ENCODE measurements at places on chromosomes 7 and 10.
A peak's percentile ranks its signal among the peaks of the same experiment; 100 is the strongest.

GRCh38 chr7:20310963-20311742 lies 19.5 kb upstream of the ITGB8 start:
- DNase-seq, result no peak

- no peak for DNase-seq
Observed at GRCh38 chr10:43343126-43343525, 28.3 kb upstream of the FXYD4 start.

DNA sequence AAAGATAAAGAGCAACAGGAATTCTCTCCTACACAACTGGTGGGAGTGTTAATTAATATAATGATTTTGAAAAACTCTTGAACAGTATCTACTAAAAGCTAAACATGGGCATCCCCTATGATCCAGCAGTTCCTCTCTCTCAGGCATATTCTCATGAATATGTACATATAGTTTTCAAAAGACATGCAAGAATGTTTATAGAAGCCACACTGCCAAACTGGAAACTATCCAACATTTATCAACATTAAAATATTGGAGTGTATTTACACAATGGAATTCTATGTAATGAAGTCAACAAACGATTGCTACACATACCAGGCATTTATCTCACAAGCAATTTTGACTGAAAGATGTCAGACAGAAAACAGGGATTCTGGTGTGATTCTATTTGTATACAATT lies 404.5 kb upstream of the ANKRD30A start:
- no peak for DNase-seq

DNA sequence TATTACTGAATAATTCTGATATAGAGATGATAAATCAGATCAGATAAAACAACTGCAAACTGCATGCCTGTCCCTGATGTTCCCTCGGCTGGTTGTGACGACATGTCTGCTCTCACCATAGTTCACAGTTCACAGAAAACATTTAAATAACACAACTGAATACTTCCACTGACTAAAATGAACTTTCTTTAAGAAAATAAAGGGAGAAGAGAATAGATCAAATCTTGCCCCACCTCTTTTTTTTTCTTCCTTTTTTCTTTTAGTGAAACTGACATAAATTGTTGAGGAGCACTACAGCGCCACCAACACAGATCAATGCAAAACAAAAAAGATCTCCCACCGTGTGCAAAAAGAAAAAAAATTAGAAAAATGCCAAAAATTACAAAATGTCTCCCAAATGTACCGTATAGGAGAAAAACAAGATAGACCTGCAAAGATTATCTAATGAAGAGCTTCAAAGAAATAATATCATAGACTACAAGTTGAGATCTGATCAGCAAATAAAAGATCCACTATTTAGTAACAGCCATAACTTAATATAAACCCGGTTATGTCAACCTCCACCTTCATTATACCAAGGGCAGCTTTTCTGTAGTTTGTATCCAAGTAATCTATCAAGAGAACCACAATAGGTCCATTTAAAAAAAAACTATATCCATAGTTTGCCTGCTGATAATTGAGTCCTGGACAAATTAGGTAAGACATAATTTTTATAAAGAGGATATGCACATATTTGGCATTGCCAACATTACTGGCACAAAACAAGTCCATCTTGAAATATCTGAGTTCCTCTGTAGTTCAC lies 30.7 kb upstream of the EPC1 start:
- peak; percentile 26 for DNase-seq

- no peak for DNase-seq
Observed at GRCh38 chr10:96608262-96608661, 21.4 kb upstream of the TM9SF3 start.

GRCh38 chr7:90092506-90092905 lies 61.8 kb upstream of the STEAP1 start:
- DNase-seq, result no peak

- DNase-seq, result no peak
Observed at GRCh38 chr7:31934551-31934950, 135.7 kb downstream of the PDE1C start.

DNA sequence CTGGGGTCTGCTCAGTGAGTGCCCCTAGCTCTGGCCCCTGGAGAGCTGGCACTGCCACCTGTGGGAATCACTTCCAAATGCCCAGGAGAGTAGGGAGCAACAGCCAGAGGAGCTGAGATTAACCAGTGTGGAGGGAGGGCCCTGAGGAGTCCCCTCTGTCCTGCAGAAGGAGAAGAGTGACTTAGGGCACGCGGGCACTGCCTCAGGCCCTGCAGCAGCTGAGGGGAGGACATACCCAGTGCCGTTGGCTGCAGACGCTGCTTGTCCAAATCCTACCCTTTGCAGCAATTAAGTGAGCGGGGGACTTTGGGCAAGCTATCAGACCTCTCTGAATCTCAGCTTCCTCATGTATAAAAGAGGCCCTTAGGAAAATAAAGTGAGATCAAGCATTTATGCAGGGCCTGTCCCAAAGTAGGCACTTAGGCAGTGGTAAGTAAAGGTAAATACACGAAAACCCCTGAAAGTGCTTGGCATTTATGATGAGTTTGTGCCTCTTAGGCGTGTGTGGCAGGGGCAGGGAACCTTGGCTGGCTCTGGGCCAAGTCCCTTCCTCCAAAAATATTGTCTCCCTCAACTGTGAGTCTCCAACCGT lies 16.9 kb downstream of the PRF1 start:
- DNase-seq, result peak; percentile 30

GRCh38 chr10:43079856-43080255 lies 3.0 kb downstream of the RET start:
- no peak for DNase-seq

- no peak for DNase-seq
Observed at GRCh38 chr10:79145517-79146470, 77.0 kb downstream of the ZMIZ1 start.

DNA sequence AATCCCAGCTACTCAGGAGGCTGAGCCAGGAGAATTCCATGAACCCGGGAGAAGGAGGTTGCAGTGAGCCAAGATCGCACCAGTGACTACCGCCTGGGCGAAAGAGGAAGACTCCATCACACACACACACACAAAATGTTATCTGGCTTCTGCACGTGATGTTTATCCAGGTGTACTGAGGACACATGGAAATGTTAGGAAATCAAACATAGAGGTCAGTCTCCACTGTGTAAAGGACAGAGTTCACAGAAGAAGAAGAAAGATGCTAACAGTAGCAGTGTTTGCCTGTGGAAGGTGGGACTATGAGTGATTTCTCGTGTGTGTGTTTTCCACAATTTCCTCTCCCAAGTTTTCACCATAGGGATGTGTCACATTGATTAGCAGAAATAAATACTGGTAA lies 256.9 kb downstream of the ELMO1 start:
- no peak for DNase-seq

DNA sequence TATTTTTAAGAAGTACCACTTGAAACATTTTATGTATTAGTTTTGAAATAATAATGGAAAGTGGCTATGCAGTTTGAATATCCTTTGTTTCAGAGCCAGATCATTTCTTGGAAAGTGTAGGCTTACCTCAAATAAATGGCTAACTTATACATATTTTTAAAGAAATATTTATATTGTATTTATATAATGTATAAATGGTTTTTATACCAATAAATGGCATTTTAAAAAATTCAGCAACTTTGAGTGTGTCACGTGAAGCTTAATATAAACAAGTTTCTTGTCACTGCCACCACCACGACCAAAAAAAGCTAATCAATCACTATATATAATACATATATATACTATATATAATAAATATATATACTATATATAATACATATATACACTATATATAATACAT lies 4.8 kb downstream of the IL6 start:
- no peak for DNase-seq

DNA sequence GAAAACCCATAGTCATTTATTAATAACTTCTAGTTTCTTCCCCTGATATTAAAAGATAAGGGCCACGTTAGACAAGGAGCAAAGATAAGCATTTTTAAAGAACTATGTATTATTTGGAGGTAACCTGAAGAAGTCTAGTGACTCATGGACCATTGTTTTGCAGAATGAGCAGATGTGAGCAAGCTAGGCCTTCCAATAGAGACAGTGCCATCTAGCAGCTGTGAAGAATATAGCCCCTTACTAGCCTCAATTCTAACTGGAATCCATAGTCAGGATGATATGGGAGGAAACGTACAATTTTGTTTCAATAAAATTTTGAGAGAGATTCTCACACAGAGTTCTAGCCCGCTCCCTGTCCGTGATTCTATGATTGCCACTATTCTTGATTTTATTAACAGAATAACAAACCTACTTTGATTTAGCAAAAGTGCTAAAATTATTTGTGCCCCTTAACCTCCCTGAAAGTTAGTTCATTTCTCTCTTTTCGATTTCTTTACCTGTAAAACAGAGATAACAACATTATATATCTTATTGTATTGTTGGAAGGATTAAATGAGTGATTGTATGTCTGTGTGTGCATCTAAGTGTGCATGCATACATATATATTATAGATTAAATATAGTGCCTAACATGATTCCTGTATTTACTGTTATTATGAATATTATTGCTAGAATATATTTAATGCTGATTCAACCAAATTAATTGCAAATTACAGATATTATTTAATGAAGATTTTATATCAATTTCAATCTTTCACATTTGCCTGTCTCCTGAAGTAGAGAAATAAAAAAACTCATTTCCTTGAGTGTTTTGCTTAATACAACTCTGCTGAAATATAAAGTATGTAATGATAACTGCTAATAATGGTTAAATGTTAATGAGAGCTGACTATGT lies 22.7 kb downstream of the FAM237B start:
- no peak for DNase-seq

DNA sequence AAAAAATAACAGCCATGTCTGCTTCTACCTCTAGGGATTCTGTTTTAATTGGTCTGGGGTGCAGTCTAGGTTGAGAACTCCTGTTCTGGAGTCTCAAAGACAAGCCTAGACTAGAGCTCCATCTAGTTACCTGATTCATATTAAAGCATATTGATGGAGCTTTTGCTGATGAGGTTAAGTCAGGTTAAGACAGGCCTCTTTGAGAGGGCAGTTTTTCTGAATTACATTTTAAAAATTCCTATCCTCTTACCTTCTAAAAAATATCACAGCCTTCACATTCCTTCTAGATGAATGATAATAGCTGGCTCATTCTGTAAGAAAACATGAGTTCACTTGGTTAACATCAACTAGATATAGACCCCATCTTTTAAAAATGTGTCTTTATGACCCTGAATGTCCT lies 28.9 kb downstream of the MGAM start:
- DNase-seq, result no peak

DNA sequence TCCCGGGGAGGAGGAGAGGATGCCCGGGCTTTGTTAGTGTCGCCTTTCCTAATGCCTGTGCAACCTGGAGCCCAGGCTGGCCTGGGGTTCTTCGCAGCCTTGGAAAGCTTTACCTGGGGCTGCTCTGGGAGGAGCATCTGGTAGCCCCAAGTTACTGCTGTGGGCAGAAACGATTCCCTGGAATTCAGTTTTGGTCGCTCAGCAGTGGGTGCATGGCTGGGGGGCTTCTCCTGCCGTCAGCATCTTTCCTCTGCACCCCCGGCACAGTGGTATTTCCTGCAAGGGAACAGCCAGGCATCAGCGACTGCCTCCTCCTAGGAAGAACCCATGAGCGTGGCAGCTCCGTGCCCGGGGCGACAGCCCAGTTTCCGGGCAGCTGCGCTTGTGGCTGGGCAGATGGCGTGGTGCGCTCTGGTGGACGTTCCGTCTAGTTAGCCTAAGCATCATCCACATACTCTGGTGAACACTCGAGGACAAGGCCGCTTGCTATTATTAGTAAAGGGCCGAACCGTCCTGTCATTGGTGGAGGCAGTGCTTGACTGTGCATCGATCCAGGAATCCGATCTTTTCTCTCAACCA lies 107.0 kb upstream of the BTBD16 start:
- DNase-seq, result peak; percentile 66

- DNase-seq, result no peak
Observed at GRCh38 chr7:4774658-4775249, 669 bp upstream of the AP5Z1 start.

DNA sequence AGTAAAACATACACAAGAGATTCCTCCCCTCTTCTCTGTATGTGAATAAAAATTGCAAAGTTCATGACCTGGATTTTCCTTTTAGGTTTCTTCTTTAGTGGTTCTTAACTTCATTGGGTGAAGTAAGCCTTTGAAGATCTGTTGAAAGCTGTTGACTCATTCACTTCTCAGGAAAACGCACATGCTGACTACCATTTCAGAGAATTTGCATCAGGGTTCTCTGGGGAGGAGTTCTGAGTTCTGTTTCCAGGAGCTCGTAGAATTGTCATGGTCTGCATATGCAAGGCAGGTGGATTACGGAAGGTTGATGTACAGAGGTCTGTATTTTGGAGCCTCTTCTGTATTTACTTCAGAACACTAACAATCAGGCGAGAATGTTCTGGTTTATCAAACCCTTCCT lies 962 bp upstream of the SLC26A4 start:
- no peak for DNase-seq

- no peak for DNase-seq
Observed at GRCh38 chr7:4015371-4015770, 666.7 kb upstream of the FOXK1 start.

DNA sequence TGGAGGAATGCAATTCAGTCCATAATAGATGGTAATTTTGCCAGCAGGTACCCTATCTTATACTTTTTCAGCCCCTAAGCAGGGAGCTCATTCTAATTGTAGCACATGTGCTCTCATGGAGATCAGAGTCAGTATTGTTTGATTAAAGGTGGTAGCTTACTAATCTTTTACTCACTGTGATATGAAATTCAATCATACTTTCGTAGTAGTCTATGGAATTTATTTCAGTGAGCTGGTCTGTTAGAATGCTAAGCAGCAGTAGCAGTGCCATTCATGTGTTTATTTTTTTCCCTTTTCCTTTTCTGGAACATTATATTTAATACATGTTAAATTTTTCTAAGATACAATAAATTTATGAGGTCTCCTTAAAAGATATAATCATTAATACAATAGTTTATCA lies 109.0 kb downstream of the ST7 start:
- DNase-seq, result no peak

- no peak for DNase-seq
Observed at GRCh38 chr7:105277341-105277740, 111.4 kb downstream of the SRPK2 start.

- DNase-seq, result no peak
Observed at GRCh38 chr10:97367126-97367649, 32.7 kb upstream of the FRAT2 start.

DNA sequence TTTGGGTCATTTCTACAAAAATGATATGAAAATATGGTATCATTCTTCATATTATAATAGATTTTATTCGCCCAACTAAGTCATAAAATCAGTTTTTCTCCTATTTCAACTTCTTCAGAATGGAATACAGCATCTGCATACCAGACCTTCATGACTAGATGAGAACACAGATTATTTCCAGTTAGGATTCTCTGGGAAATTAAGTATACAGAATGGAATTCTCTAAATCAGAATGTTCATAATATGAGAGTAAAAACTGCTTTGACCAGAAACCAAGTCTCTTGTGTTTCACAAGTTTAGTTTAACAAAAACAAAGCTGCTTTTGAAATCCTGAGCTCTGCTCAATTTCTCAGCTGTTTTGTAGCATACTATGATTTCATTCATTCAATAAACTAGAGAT lies 160.3 kb upstream of the SEMA3A start:
- DNase-seq, result no peak

DNA sequence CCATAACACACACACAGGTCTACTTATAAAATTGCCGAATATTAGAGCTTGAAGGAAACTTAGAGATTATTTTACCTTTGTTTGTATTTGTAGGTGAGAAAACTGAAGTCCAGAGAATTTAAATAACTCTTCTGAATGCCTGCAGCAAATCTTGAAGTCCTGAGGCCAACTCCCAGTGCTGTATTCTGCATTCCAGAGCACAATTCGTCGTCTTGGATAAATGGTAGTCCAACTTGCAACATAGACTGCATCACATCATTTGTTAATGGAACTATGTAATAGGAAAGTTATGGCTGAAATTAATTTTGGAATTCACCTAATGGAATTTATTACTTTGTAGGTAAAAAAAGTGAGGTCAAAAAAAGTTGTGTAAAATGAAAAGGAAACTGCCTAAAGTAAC lies 37.3 kb upstream of the SEMA3D start:
- no peak for DNase-seq
